Natural killer cell (primary cell): ENCODE measurements at places on chromosomes 6 and 20.

GRCh38 chr20:2123720-2124119, 22.1 kb downstream of the STK35 start:
- no peak for DNase-seq

DNA sequence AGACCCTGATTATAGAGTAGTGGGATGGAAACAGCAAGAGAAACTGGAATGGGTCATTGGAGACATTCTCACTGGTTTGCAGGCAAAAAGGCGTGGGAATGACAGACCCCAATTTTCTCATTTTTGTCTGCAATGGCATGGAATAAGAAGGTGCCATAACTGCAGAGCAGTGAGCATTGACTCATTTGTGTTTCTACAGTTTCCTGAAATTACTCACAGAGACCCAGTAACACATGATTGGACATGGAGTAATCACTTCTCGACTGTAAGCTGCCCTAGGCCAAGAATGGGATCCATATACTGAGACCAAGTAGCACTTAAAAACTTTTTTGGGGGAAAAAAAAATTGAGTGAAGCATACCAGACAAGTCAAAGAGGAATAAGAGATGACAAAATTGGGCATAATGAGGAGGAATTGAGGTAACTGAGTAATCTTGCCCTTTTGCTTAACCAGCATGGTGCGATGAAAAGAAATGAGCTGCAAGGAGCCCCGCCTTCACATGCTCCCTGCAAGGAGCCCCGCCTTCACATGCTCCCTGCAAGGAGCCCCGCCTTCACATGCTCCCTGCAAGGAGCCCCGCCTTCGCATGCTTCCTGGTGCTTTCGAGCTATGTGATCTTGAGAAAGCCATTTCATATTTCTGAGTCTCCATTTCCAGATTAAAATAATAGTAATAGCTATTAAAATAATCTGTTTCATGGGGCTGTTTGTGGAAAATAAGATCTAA, 44.1 kb downstream of the NHSL1 start:
- DNase-seq, result peak; percentile 64

GRCh38 chr20:40494248-40494647, 194.8 kb downstream of the MAFB start:
- peak; percentile 3 for DNase-seq

DNA sequence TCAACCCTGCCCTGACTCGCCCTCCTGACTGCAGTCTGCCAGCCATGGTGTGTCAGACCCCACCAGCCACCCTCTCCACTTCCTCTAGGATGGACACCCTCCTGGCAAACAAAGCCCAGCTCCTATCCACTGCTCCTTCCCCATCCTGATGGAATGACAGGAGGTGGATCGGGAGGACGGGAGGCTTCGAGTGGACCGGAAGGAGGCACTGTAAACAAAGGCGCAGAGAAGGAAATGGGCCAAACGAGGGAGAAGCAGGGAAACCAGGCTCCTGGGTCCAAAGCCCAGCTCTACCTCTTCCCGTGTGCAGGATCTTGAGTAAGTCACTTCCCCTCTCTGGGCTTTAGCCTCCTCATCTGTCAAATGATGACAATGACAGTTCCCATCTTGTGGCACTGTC, 40.2 kb downstream of the BPIFB1 start:
- DNase-seq, result no peak

GRCh38 chr6:72040111-72040510, 153.8 kb downstream of the RIMS1 start:
- no peak for DNase-seq

- peak; percentile 76 for DNase-seq
Observed at GRCh38 chr6:27871924-27872638, 40.1 kb downstream of the OR2B2 start.

GRCh38 chr20:61647702-61648101, 395.6 kb downstream of the CDH4 start:
- no peak for DNase-seq

GRCh38 chr6:43269273-43270007, 26.2 kb downstream of the TTBK1 start:
- peak; percentile 31 for DNase-seq

DNA sequence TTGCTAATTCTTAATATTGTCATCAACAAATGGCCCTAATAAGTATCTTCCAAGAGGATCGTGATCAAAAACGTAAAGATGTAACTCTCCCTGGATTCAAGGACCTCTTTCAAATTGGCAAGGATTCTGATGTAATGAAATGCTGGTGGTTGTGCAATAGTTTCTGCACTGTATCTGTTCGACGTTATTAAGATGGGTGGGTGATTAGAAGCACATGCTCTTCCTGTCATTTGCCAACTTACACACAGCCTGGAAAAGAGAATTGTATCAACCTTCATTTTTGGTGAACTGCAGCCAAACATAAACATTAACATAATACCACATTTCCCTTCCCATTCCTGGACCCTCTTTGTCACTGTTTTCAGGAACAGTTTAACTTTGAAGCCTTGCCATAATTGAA, 9.8 kb downstream of the FOXQ1 start:
- no peak for DNase-seq

DNA sequence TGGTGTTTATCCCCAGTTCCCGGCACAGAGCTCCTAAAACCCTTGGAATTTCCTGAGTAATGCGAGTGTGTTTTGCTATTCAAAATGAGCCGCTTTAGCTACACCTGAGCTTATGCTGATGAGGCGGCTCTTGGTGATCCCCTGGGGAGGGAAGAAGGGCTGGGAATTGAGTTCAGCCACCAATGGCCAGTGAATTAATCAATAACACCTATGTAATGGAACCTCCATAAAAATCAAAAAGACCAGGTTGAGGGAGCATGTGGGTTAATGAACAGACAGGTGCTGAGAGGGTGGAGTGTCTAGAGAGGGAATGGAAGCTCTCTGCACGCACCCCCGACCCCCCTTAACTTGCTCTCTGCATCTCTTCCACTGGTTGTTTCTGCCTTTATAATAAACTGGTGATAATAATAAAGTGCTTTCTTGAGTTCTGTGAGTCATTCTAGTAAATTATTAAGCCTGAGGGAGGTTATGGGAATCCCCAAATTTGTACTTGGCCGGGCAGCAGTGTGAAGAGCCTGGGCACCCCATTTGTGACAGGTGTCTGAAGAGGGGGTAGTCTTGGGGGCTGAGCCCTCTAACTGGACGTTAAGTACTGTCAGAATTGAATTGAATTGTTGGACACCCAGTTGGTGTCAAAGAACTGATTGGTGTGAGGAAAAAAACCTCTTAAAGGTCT, 24.6 kb upstream of the SERPINB1 start:
- DNase-seq, result no peak
